MG63 (cell line): ENCODE measurements at places on chromosomes 3 and 15. TPM values are rescaled to one million over a fixed set of nuclear protein-coding genes. Genes with fewer than 3 reads are reported as not detected.

GRCh38 chr3:79477242-79477641, 290.6 kb downstream of the ROBO1 start:
- no peak for DNase-seq

GRCh38 chr15:37933666-37934065, 774 bp upstream of the TMCO5A start:
- no peak for DNase-seq

- peak; percentile 43 for DNase-seq
Measured at GRCh38 chr3:89098964-89099585, 8.3 kb upstream of the EPHA3 start.

The CATSPER2 gene
- total RNA-seq: 0.46 and 0.52 TPM in 2 replicates

- peak; percentile 76 for DNase-seq
Measured at GRCh38 chr3:177596248-177596815, 399.1 kb upstream of the TBL1XR1 start.

The TF gene
- not detected in 2 replicates for total RNA-seq

DNA sequence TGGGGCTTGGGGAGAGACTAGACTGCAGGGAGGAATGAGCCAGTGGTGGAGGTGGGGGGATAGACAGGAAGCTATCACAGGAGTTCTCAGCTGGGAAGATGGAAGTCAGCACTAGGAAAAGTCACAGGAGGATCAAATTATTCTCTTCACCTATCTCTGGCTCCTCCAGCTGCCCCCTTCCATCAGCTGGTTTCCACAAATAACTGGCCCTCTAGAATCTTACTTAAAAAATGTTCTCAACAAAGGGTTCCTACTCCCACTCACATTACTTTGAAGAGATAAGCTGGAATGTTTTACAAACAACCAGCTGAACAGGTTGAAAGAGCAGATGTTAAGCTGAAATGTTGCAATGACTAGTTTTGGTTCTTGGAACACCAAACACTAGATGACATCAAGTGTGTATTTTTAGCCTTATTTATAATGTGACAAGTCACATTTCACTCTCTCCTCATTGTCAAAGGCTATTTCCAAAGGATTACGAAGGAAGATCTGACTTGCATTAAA, 102.7 kb upstream of the AADACL2 start:
- DNase-seq: no peak

DNA sequence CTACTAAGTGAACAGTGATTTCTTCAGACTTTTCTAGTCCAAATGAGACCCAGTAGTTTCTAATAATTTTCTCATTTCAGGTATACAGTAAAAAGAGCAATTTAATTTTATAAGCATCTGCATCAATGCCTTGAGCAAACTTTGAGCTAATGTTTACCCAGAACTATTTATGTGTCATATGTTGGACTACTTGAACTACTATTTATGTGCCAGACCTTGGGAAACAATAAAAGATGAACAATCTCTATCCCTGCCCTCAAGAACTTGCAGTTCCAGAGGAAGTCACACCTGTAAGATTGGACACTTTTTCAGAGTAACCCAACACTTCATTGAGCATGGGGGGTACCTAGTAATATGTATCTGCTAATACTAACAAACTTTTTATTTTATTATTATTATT, 2.3 kb upstream of the UBE3A start:
- DNase-seq: no peak

- DNase-seq: no peak
Measured at GRCh38 chr3:15493436-15493835, 28.1 kb downstream of the COLQ start.

The TERC gene
- 149 and 154 TPM in 2 replicates for total RNA-seq

GRCh38 chr3:128323206-128324081, 143.2 kb downstream of the DNAJB8 start:
- DNase-seq: peak; percentile 59

The TICRR gene
- total RNA-seq: 3.3 and 4.0 TPM in 2 replicates
